ENCODE measurements at places on chromosomes 13 and 19.

- peak; percentile 19 for DNase-seq
These were observed 811 bp downstream of the ARMC6 start for GRCh38 chr19:19034204-19034624.

- DNase-seq: no peak
These were observed 86.7 kb downstream of the ZAR1L start for GRCh38 chr13:32228330-32229041.

GRCh38 chr13:100552755-100553154 lies 35.8 kb downstream of the GGACT start:
- no peak for DNase-seq

DNA sequence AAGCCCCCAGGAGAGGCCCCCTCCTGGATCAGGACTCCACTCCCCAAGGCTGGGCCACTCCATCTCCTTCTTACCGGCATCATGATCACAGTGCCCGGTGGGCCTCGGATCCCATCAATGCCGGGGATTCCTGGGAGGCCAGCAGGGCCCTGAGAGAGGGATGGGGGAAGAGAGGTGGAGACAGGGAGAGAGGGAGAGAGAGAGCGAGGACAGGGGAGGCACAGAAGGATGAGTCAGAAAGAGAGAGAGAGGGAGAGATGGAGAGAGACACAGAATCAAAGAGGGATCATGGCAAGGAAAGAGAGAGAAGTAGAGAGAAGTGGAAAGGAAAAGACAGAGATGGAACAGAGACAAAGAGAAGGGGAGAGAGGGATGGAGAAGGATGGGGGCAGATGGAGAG lies 13.8 kb downstream of the COL5A3 start:
- no peak for DNase-seq

GRCh38 chr19:33649627-33650305 lies 28.0 kb downstream of the CHST8 start:
- DNase-seq: no peak

Measured in skin of body (tissue), 3 donors.